ENCODE measurements at places on chromosomes 4 and X. TPM values are rescaled to one million over a fixed set of nuclear protein-coding genes. Genes with fewer than 3 reads are reported as not detected.
A peak's percentile ranks its signal among the peaks of the same experiment; 100 is the strongest.

The SLC4A4 gene
- polyA plus RNA-seq: 75.8 TPM

The FREM3 gene
- polyA plus RNA-seq: 0.12 TPM

The TCP11X1 gene
- polyA plus RNA-seq: not detected

The SRPK3 gene
- polyA plus RNA-seq: 0.90 TPM

The MAGEA4 gene
- not detected for polyA plus RNA-seq

The UGT2B17 gene
- polyA plus RNA-seq: not detected

DNA sequence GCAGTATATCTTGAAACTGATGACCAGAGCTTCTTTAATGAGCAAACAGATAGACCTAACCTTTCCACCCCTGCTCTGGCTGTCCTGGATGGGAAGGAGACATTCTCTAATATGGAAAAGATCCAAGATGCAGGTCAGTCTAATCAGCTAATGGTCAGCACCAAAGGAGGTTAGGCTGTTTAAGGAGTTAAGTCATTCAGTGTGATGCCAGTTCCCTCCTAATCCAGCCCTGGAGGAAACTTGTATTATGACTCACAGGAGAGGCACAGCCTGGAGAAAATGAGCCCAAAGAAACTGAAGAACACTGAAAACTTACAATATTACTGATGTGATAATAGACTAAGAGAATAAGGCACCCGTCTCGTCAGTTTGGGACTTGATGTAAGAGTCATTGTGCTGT is 323.0 kb downstream of the HNRNPD start:
- DNase-seq: no peak

DNA sequence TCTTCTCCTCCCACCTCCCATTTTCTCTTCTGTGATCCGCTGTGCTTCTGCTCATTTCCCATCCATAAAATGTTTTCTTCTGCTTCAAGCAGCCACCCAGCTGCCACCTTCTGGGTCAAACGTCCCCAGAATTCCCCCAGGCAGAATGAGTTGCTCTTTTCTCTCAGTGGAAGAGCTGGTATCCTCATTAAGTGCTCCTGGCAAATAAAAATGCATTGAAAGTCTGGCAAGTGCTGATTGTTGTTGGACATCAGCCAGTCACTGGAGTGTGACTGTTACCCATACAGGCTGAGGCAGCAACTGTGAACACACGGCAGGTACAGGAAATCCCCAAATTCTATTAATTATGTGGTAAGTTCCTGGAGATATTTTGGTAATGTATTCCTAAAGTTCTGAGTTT is 52.6 kb downstream of the LIMCH1 start:
- no peak for DNase-seq

GRCh38 chr4:23654791-23655190 is 235.1 kb downstream of the PPARGC1A start:
- DNase-seq: no peak

GRCh38 chrX:15269618-15270521 is at the start of gene ASB9:
Gene ASB9 (minus strand): TSS chrX:15270083. CDS start chrX:15269874, 209 bp downstream.
- peak; percentile 32 for DNase-seq

DNA sequence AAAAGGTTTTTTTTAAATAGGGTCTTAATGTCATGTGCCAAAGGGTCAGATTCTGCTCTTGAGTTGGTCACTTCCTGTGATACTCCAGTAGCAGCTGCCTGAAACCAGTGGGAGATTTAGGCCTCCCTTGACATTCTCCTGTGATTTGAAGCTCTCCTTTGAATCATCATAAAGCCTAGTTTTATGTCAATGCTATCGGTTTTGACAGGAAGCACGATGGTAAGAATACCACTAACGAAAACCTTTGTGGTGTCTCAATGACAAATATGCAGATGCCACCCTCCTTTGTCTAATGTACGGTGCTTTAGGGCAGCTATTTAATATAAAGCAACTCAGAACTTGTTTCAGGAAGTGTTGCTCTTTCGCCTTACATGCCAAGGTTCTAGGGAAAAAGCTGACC is 44.2 kb downstream of the CCNI start:
- DNase-seq: no peak

DNA sequence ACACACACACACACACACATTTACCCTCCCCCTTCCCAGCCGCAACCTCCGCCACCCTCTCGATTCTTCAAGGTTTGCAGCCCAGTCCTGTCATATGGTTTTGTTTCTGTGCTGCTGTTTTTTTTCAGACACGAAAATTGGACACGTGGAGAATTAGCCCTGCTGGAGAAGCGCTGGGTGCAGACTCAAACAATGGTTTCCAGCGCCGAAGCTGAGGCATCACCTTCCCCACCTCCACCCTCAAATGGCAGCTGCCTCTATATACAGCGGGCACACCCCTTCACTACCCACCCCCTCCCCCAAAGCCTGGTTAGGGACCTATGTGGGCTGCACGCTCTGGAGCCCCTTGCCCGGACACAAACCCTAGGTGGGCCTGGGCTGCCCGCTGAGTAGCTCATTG is 87.9 kb downstream of the BCOR start:
- DNase-seq: no peak

DNA sequence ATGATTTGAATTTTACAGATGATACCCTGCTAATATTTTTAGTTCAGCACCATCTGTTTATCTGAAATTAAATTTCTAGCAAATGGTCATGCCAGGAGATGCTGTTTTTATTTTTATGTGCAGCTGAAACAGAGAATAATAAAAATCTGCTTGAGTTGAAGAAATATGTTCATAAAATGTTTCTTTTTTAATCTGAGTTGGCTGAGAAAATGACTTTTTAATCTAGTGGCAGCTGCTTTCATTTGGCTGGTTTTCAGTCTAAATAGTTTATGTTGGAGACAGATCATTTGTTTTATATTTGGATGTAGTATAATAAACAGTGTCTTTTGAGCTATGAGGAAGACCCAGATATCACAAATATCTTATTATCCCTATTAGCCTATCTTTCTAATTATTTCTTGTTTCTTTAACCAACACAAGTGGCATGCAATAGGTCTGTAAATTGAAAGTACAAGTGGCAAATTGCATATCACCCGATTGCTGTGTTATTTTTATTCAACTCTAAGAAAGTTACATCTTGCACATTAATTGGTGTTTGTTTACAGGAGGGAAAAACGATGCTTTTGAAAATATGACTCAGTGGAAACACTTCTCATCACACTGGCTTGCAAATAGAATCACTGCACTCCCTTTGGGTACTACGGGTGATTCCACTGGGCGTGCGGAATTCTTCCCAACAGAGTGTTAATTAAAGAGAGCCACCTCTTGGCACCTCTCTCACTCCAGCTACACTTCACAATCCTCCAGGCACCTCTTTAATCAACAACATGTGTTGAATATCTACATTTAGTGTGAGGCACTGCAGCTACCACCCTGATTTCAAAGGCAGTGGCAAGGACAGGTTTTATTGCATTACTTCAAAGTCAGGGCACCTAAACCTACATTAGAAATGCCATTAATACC is 51.7 kb upstream of the AP1S2 start:
- no peak for DNase-seq

GRCh38 chrX:12319003-12319519 is 180.8 kb downstream of the FRMPD4 start:
- no peak for DNase-seq

- no peak for DNase-seq
These were observed 2.0 kb downstream of the MID1IP1 start for GRCh38 chrX:38803243-38803587.

- no peak for DNase-seq
These were observed 28.1 kb downstream of the LGI2 start for GRCh38 chr4:25002681-25003080.

- DNase-seq: no peak
These were observed 30.1 kb downstream of the SYTL5 start for GRCh38 chrX:38036466-38036865.
